ENCODE measurements at places on chromosomes 5 and 9.

GRCh38 chr9:116842658-116843057, 155.6 kb downstream of the TRIM32 start:
- DNase-seq: no peak

GRCh38 chr5:177494346-177495195, 2.8 kb downstream of the PDLIM7 start:
- DNase-seq: no peak

- no peak for DNase-seq
These were observed 118.0 kb upstream of the OTULINL start for GRCh38 chr5:14463629-14464028.

DNA sequence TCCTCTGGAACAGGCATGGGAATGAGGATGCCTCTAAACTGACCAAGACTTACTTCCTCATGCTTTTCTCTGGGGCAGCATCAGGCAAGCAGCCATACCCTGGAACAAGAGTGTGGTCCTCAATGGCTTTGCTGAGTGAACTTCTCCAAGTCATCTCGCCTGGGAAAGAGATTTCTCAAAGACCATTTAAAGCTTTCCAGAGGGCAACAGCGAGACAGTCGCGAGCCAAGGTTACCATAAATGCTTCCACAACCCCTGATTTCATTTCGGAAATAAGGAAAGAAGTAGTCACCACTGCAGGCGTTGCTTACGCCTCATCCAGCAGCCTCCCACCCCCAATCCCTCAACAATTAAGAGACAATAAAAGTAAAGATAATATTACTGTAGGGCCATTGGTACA, 1.1 kb upstream of the SNCAIP start:
- DNase-seq: no peak

GRCh38 chr9:13645557-13645956, 366.1 kb upstream of the MPDZ start:
- DNase-seq: no peak

DNA sequence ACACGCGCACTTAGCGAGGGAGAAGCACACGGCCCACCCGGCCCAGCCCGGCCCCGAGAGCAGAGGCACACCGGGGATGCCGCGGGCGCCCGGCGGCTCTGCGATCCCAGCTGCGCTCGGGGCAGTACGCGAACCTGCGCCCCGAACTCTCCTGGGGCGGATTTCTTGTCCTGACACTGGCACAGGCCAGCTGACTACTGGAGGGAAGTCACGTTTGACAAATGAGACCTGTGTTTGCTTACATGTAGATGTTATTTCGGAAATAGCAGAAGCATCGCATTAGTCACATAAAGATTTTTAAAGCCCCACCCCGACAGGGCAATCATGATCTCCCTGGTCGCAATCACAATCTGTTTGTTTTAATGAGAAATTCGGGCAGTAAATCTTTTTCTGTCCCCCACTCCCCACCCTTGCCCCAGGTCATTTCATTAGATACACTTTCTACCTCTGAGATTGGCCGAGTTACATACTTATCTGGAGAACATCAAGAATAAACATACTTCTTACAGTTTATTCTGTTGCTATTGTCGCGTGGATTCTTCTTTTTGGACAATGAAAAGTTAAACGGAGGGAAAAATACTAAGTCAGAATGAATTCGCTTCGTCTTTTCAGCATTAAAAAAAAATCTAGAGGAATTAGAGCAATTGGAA, 518.9 kb downstream of the CTNND2 start:
- no peak for DNase-seq

DNA sequence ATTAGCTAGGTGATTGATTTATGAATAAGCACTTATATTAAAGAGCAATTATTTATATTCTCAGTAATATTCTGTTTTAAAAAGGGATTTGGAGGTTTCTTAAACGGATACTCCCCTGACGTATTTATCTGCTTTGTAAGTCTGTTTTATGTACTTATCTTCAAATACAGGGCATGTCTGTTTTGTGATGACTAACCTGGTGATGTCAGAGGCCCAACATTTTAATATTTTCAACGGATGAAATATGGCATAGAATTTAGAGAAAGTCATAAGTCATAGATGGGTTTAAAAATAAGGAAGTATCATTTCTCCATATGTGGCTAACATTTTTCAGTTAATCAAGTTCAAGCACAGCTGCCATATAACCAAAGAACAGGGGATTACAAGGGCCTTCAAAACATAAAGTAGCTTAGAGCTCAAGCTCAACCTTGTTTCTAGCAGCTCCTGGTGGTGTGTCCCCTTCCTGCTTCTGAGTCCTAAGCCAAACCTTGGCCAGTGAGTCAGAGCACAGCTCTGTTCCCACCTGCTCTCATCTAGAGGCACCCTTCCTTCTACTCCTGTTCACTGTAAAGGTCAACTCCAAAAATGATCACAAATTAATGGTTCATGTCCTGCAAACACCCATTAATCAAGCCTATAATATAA, 131.4 kb downstream of the OXCT1 start:
- DNase-seq: no peak

DNA sequence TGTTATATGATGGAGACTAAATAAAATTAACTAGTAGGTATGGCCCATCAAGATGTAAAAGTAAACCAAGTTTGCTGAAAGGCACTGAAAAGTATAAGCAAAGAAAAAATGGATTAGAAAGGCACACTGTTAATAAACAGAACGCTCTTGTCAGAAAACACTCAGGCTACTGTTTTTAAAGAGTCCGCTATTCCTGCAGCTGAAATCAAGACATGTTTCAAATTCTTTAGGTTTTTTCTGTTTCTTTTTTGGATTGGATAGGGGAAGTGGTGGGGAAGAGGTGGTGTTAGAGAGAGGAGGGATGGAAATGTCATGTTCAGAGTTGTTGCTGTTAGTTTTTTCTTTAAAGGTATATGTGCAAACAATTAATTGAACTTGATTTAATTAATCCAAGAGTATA, 17.5 kb downstream of the OSTF1 start:
- DNase-seq: no peak

DNA sequence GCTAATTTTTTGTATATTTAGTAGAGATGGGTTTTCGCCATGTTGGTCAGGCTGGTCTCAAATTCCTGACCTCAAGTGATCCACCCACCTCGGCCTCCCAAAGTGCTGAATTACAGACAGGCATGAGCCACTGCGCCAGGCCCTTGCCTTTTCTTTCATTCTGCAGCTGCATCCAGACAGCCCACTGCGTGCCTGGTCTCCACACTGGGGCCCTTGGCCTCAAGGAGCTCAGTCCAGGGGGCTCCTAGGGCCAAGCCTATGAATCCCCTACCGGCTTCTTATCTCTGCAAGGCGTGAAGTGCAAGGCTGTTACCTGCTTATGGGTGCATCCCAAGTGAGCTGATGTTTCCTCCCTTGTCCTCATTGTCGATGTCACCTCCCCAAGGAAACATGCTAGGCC, 78.8 kb downstream of the CSNK1A1 start:
- DNase-seq: no peak

Measured in AG09319 (cell line).